ENCODE measurements at places on chromosomes 7 and 10.
A peak's percentile ranks its signal among the peaks of the same experiment; 100 is the strongest.

GRCh38 chr7:45080958-45081669 is 7.7 kb downstream of the NACAD start:
- DNase-seq: no peak

- peak; percentile 44 for DNase-seq
Observed at GRCh38 chr7:73606801-73607691, 17.3 kb downstream of the MLXIPL start.

GRCh38 chr10:68340358-68341080 is 7.8 kb upstream of the PBLD start:
- DNase-seq: no peak

DNA sequence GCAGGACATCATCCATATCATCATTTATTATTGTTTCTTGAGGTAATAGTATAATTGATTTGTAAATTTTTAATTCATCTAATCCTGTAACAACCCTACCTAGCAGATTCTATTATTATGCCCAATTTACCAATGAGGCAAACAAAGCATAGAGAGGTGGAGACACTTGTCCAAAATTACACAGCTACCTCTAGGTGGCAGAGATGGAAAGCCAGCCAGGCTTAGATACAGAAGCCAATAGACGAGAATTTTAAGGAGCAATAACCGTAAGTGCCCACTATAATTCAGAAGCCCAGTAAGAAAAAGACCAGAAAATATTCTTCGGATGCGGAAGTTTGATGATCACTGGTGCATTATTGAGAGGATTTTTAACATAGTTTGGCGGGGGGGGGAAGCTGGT is 54.0 kb downstream of the ANK3 start:
- DNase-seq: no peak

DNA sequence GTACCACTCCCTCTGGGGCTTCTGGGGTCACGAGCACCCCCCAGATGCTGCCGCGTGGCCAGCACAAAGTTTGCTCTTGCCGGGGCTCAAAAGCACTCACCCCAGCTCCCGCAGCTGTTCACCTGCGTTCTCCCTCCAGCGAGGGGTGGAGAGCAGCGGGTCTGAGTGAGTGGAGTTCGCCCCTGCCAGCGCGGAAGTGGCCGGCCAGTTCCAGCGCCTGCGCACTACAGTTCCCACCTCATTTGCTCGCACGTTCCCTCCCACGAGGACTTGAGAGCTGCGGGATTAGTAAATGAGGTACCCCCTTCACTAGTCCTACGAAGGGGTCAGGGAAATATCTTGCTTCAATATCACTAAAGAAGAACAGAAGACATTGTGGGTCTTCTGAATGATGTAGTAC is 24.3 kb upstream of the LRRC72 start:
- no peak for DNase-seq

DNA sequence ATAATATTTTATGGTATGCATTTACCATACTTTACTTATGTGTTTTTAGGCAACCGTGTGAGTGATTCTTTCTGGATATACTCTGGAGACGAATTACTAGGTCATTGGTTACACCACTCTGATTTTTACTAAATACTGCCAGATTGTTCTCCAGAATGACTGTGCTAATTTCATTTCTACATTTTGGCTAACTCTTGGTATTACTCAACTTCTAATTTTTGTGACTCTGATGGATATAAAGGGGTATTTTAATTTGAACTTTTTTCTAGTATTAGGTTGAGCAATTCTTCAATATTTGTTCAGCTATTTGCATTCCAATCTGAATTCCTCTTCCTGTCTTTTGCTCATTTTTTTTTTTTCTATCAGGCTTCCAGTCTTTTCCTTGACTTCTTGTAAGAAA is 223.6 kb downstream of the MDFIC start:
- no peak for DNase-seq

DNA sequence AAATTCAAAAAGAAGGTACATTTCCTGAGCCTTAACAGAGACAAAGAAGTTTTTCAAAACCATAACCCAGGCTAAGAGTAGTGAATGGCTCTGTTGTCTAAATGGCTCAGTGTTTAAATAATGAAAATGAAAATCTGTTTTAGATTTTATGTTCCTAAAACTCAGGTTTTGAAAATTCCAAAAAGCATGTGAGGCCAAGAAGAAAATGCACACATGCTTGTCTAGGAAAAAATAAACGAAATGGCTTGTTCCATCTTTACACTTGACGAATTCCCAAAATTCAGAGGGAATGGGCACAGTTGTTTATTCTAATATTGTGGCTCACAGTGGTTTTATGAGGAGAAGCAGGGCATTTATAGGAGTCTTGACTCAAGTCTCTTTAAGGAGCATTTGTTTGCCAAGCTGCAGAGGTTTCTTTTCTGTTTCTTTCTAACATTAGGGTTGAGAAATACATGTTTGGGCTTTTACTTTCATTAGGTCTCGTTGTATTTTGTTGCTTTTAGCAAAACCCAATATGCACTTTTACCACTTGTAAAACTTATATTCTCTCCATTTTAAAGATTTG is 527.6 kb upstream of the ANKRD30A start:
- DNase-seq: no peak

DNA sequence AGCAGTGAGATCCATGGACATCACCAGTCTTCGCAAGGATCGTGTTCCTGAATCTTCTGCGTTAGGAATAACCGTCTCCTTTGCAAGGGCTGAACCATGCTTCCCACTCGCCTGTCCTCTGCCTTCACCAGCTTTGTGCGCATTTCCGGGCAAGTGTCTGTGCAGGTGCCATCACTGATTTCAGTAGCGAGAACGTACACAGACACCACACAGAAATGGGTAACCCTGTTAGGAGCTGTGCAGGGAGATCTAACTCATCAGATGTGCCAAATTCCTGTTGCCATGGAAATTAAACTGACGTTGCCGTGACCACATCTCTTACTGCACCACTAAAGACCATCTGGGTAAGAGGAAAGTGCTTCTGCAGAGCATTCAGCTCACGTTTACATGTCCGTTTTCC is 146.3 kb downstream of the DIP2C start:
- DNase-seq: no peak

DNA sequence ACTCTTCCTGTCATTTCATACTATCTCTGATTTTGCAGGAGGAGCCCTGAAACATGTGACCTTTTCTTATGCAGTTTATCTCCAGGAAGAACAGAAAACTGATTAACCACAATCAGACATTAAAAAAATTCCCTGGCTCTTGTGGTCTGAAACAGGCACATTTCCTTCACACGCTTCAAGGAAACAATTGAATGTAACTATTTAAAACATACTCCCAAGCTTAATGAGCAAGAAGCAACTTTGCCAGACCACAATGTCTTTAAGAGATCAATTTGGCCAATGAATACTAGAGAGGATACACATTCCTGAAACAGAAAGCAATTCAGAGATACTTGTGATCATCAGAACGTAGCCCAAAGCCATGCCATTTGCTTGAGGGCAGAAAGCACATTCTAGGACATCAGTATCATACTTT is 65.8 kb downstream of the PIP4K2A start:
- no peak for DNase-seq

DNA sequence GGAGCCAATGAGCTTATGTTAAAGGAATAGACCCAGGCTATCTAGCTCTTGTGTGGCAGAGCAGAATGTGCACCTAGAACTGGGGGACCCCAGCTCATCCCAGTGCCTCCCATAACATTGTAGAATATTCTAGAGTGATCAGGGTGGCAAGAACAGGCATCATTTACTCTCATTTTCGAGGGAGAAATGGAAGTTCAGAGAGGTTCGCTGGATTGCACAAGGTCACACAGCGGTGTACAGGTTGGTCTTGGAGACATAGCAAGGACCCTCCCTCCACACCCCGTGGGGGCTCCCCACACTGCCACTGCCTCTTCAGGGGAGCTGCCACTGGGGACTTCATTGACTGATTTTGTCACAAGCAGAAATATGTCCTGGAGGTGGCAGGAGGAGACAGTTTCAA is 8.9 kb downstream of the MUC12 start:
- no peak for DNase-seq

DNA sequence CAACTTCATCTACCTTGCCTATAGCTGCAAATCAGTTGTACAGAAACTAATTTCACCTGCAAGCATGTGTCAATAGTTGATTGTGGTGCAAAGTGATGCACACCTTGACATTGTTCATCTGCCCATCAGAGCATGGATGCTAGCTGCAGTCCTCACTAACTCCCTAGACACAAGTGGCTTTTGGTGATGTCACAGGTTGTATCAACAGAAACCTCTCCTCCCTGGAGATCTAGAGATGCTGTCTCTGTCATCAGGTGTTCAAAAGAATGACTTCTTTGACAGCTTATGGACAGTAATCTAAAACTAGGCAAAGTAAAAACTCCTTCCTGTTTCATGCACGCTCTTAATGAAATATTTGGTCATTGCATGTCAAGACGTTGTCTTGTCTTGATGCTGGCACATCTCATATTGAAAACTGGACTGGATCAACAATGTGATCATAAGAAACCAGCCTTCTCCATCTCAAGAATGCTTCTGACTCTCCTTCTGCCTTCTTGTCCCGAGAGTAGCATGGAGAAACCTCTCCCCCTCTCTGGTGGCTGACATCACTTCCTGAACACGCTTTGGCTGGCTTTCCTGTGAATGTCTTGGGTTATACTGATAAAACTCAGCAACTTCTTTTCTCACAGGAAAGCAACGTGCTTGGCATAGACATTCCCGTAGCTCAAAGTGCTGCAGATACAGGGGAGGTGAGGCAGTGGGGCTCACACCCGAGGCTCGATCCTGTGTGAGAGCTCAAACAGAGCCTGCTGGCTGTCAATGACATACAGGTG is 176.2 kb upstream of the CDCA7L start:
- no peak for DNase-seq

- no peak for DNase-seq
Observed at GRCh38 chr10:78049851-78050250, 16.2 kb downstream of the RPS24 start.

DNA sequence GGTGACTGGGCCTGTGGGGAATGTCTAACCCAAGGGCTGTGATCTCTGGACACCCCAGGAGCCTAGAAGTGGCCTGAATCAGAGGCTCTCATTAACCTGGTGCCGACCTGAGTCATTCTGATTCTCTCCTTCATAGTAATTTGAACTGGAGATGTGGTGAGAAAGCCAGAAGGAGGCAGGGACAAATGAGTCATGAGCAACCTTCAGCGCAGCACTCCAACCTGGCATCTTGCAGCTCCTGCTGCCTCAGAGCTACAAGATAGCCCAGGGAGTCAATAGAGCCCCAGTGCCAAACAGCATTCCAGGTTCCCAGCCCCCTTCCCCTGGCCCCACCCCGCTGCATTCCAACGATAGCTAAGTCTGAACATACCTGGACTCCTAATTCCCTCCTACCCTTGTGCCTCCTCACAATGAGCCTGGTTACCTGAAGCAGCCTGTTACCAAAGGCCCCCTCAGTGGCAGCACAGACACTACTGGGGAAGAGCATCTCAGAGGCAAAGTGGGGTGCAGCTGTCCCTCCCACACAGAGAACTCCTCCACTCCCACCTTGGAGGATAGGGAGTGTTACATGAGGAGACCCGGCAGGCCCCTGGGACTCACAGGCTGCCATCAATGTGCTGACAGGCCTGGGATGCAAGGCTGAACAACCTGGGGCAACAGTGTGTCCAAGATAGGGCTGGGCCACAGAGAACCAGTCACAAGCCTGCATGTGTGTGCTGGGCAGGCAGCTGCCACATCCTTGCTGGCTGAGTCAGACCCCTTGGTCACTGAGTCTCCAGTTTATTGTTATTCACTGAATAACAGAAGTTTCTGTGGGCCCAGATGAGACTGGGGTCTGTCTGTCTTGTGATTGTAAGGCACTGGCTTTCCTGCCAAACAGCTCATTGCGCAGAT is 76.8 kb upstream of the LEP start:
- no peak for DNase-seq

- DNase-seq: no peak
Observed at GRCh38 chr10:71471006-71471405, 74.3 kb downstream of the CDH23 start.

DNA sequence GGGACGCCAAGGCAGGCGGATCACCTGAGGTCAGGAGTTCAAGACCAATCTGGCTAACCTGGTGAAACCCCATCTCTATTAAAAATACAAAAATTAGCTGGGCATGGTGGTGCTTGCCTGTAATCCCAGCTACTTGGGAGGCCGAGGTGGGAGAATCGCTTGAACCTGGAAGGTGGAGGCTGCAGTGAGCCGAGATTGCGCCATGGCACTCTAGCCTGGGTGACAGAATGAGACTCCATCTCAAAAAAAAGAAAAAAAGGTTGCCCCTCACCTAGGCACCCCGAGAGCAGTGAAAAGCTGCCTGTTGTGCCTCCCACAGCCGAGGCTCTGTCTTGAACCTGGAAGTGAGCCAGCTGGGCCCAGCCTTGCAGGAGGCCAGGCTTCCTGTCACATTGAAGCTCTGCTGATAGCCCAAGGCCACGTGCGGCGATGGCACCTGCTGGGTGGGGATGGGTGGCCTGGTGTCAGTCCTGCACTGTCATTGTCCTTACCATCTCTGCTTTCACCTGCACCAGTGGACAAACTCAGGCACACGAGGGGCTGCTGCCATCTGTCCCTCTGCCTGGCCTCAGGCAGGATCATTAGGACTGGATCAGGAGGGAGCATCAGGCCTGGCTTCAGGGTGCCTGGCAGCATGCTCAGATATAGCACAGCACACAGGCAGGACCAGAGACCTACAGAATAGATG is 37.8 kb downstream of the DNAJB12 start:
- no peak for DNase-seq

DNA sequence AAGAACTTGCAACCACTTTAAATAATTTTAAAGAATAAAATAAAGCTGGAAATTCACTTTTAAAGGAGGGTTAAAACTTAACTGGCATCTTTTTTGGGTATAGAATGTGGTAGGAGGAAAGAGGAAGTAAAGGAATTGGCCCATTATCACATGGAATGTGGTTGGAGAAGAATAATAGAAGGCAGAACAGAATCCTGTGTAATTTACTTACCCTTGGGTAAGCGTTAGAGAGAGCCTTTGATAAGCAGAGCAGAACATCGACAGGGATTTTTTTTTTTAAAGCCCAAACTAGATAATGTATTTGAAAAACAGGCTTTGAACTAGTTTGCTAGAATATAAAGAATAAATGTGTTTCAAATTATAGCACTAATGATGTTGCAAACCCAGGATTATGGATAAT is 199.8 kb upstream of the KIAA1217 start:
- DNase-seq: no peak

DNA sequence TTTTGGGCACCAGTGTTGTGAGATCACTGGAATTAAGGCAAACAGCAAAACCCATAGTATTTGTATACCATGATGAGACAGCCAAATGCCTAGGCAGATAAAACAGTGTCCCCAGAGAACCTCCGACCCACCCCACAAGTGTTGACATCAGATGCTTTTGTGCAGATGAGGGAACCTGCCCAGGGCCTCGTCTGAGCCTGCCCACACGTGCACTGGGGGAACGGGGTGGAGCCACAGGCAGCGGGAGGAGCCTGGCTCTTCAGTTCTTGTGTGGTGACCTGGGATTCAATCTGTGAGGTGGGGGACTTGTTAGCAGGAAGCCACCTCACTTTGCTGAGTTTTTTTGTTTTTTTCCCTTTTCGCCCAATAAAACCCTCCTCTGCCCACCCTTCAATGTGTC is 33.4 kb upstream of the OPTN start:
- no peak for DNase-seq

GRCh38 chr7:95327356-95327755 is 3.0 kb upstream of the PON1 start:
- DNase-seq: no peak

Measured in activated T-helper 2 cell treated with anti-CD3 and anti-CD28 coated beads, Interferon-gamma antibody, Interleukin-2, Interleukin-4, amounts not matched to agents 10 μg/mL and 5 μg/mL and 100 μg/mL, durations not matched to agents 14 hours and 24 hours and 36 hours (primary cell).